Stimulated activated CD4-positive, alpha-beta T cell treated with anti-CD3 and anti-CD28 coated beads, Interleukin-12 subunit alpha, Interleukin-12 subunit beta, amount 100 ng/mL, for 4 hours (primary cell): ENCODE measurements at places on chromosomes 4 and X.

DNA sequence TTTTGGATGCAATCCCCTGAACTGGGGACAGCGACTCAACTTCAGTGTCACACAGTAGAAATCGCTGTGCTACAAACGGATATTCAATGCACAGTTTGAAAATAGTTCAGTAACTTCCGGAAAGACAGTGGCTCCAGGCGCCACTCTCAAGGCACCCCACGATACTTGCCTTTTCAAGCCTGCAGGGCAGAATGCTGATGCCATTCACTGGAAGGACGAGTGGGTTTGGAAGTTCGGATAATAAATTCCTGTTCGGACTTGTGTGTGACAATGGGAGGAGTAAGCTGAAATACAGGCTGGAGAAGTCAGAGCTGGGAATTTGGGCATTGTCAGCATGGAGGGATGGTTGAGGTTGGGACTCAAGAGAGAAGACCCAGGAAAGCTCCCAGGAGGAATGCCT, 64.3 kb upstream of the HELT start:
- DNase-seq: no peak

- DNase-seq: no peak
Observed at GRCh38 chr4:22587253-22587652, 71.4 kb upstream of the ADGRA3 start.

GRCh38 chr4:17097362-17097761, 198.9 kb upstream of the LDB2 start:
- DNase-seq: no peak

DNA sequence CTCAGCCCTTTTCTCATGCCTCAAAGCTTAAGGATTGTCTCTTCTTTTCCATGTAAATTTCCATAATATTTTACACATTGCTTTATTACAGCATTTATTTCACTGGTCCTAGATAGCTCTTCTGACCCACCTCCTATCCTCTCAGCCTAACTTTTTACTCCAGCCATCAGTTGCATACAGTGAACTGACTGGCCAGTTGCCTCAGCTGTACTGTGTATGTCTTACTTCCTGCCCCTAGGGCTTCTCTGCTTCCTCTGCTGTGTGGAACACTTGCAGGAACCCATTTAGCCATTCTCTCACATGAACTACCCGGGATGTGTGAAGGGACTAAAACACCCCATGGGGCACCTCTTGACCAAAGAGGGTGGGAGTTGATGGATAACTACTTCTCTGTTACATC, 18.0 kb downstream of the C4orf33 start:
- no peak for DNase-seq
